ENCODE measurements at places on chromosomes 3 and 15. TPM values are rescaled to one million over a fixed set of nuclear protein-coding genes. Genes with fewer than 3 reads are reported as not detected.

The AMIGO3 gene
- total RNA-seq = not detected

The GTF2E1 gene
- 23.9 TPM for total RNA-seq

The ACTC1 gene
- total RNA-seq = not detected

The GOLGA8K gene
- total RNA-seq = not detected

The GHSR gene
- total RNA-seq = not detected

The PPP2R3A gene
- total RNA-seq = 14.9 TPM

The ITIH1 gene
- total RNA-seq = not detected

The PAQR5 gene
- 1.5 TPM for total RNA-seq

The HAPLN3 gene
- total RNA-seq = 2.6 TPM

The SIDT1 gene
- total RNA-seq = not detected
